ENCODE measurements at places on chromosomes 3 and 15.

GRCh38 chr15:80485370-80486164 lies 81.4 kb downstream of the ARNT2 start:
- no peak for DNase-seq

DNA sequence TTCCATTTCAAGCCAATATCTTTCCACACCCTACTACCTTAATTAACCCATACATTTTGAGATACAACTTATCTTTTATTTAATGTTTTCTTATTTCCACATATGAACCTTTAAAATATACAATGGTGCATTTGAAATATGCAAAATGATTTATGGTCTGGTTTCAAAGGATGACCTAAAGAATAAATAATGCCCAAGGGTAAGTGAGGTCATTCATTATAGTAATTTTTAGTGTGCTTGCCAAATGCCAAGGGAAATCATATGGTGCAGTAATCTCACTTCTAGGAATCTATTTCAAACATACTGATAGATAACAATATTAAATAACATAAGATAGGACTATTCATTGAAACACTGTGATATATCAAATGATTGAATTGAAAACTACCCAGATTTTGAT lies 1055.4 kb downstream of the AGBL1 start:
- DNase-seq, result no peak

DNA sequence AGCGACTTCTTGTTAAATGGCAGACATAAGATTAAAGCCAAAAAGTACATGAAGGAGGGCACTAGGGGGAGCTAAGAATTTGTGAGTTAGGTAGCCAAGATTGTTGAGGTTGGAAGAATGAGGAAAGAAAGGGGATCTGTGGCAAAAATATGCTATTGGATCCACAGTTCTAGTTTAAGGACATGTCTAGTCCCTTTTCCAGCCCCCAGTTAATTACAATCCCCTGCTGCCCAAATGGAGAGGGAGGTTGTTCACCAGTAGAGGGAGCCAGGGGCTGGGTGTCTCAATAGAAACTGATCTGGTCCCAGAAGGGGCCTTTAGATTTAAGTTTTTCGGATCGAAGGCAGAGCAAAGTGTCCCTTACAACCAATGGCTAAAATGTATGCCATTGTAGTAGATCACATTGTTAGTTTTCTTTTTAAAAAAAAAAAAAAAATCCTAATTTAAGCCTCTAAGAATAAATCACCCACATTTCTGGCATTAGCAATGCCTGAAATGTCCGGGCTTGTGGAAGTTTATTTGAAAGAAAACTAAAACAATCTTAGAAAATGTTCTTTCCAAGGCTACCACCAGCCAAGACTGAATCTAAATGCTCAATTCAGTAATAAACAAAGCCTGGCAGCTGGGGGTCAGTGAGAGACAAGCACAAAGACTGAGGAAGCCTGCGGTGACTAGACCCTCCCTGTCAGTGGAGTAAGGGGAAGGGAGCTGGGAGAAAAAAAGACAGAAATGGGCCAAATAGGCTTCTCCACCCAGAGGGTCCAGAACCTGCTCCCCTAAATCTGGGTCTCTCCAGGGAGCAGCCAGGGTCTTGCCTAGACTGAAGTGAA lies 7.1 kb downstream of the COL8A1 start:
- DNase-seq, result no peak

- no peak for DNase-seq
Observed at GRCh38 chr15:82018201-82018600, 27.6 kb downstream of the MEX3B start.

- DNase-seq, result no peak
Observed at GRCh38 chr3:144496141-144496835, 524.7 kb downstream of the DIPK2A start.
